ENCODE measurements at places on chromosomes 3 and 15.

GRCh38 chr3:7821858-7822257 lies 679.8 kb upstream of the LMCD1 start:
- DNase-seq: no peak

DNA sequence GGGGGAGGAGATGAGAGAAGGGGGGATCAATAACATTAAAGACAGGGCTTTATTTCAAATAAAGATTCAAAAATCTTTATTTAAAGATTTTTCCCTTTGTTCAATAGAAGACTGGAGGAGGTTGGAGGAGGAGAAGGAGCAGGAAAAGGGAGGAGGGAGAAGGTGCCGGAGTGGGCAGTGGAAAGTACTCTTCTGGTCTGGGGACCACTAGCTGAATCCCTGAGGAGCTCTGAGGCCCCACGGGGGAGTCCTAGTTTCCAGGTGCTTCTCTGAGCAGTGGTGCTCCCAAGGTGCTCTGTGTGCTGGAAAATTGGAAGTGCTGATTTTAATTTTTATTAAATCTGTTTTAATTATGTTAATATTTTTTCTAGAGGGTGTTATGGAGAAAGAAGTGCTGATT lies 19.4 kb upstream of the SEMA4B start:
- no peak for DNase-seq

DNA sequence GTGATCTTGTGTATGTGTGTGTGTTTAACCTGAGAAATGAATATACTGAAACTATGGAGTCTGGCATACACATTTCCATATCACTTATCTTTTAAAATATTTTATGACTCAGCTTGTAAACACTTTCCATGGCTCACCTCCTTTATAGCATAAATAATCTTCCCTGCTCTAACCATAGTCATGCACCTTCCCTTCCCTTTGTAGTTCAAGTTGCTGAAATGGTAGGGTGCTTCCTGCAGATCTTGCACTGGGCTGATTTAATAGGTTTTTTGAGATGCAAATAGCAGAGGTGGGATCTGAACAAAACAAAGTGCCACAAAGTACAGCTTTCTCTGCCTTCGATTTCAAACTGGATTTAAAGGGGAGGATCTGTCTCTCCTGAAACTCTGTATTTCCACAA lies 712.7 kb upstream of the LMCD1 start:
- no peak for DNase-seq

GRCh38 chr3:177567833-177568232 lies 370.6 kb upstream of the TBL1XR1 start:
- DNase-seq: no peak

DNA sequence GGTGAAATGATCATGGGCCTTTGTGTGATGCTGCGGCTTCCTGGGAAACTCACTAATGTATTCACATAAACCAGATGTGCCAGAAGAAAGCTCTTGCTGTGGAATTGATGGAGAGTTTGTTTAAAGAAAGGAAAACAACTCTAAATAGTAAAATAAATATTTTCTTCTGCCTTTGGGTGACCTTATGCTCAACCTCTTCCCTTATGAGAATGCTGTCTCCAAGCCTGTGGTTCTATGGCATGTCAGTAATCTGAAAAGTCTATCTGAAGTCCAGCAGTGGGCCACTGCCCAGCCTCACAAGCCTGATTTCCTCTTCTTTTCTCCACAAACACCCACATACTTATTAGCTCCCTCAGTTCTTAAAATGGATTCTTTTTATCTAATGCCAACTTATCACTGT lies 49.9 kb upstream of the PHLDB2 start:
- no peak for DNase-seq

- no peak for DNase-seq
These were observed 130.0 kb upstream of the KCNMB2 start for GRCh38 chr3:178406206-178406605.

GRCh38 chr3:98109807-98110549 lies 20.5 kb upstream of the OR5H1 start:
- no peak for DNase-seq

DNA sequence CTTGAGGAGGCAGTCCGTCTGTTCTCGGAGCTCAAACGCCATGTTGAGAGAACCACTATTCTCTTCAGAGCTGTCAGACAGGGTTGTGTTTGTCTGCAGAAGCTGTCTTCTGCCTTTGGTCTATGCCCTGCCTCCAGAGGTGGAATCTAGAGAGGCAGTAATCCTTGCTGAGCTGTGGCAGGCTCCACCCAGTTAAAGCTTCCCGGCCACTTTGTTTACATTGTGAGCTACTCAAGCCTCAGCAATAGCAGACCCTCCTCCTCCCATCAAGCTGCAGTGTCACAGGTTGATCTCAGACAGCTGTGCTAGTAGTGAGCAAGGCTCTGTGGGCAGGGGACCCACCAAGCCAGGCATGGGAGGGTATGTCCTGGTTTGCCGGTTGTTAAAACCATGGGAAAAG lies 8.9 kb downstream of the OR5AC2 start:
- no peak for DNase-seq

- DNase-seq: peak; percentile 79
These were observed 133.8 kb downstream of the GMNC start for GRCh38 chr3:190728574-190729246.

GRCh38 chr3:183189641-183190040 lies 27.1 kb upstream of the LAMP3 start:
- no peak for DNase-seq

- no peak for DNase-seq
These were observed 69.6 kb upstream of the ATP10A start for GRCh38 chr15:25932696-25933095.

GRCh38 chr15:39976291-39977274 lies 42.7 kb downstream of the EIF2AK4 start:
- DNase-seq: no peak

GRCh38 chr3:157527131-157527881 lies 24.1 kb upstream of the VEPH1 start:
- DNase-seq: no peak
